ENCODE measurements at places on chromosomes 6 and 20.

DNA sequence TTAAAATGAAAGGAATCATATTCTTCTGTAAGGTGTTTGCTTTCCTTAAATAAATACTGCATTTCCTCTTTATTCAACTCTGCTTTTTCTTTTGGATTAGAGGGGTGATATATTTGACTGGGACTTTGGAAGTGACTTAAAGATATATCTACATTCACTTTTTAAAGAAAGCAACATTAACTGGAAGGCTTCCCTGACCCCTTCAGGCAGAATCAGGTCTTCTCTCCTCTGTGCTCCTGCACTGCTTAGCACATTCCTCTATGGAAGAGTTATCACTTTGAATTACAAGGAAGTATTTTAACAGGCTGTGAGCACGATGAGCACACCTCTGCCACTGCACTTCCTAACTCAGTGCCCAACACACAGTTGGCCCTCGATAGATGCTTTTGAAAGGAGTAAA is 59.2 kb upstream of the POU3F2 start:
- no peak for DNase-seq

- peak; percentile 40 for DNase-seq
These were observed 700 bp downstream of the DTD1 start for GRCh38 chr20:18588574-18588933.

DNA sequence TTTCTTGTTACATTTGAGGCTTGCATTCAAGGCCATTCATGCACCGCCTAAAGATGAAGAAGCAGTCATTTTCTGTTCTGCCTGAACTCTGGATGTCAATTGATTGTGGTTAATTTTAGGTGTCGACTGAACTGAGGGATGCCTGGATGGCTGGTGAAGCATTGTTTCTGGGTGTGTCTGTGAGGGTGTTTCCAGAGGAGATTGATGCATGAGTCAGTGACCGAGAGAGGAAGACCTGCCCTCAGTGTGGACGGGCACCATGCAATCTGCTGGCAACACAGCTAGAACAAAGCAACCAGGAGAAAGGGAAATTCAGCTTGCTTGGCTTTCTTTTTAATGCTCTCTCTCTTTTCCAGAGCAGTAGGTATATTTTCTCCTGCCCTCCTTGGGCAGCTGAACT is 164.1 kb upstream of the ECI2 start:
- no peak for DNase-seq

DNA sequence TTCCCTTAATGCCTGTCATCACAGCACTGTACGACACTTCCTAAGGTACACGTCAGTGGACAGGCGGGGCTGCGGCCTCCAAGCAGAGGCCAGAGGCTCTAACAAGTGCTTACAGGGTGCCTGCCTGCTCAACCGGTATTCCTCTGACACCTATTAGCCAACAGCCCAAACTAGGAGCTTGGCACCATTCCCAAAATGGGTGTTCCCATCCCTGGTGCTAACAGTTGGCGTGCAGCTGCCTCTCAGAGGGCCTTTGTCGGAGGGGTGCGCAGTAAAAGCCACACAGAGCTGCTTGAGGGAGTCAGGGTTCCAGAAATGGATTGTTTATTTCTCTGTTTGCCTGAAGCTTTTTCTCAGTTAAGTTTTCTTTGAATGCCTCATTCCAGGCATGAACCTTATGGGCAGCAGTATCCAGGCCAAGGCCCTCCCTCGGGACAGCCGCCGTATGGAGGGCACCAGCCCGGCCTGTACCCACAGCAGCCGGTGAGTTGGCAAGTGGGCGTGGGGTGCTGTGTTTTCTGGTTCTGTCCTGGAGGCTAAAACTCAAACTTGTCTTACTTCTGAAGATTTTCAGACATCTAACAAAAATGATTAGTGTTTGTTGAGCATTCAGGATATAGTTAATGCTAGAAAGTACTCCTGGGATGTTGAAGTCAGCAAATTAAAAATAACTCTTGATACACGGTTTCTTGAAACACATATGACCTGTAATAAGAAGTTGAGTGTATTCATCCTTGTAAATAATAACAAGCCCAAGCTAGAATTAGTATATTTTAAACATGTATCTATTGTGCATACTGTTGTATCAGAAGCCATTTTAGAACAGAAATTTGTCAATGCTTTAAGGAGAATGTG is 124.7 kb downstream of the TMEM242 start:
- no peak for DNase-seq

DNA sequence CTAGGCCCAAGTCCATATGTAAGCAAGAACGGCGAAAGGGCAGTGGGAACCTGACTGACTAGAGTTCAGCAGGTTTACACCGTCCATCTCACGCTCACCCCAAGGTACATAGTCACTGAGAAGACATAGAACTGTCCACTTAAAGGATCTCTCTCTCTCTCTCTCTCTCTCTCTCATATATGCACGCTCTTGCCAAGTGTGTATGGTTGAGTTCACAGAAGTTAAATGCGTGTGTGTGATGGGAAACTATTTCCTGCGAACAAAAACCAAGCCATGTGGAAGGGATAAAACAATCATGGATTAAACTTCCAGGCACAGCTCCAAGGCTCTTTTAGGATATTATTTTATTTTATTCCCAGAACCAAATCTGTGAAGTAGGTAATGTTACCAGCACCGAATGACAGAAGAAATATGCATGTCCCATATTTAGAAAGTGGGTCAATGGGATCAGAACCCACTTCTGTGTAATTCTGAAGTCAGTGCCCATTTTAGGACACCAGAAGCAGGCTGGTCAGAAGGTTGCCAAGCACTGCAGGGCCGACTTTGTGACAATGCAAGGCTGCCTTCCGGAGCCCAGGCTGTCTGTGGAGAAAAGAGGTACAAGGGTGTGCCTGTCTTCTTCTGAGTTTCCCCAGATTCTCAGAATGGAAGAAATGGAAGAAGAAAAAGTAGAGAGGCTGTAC is 49.2 kb upstream of the MAP7 start:
- DNase-seq = no peak

- DNase-seq = peak; percentile 2
These were observed 70.7 kb upstream of the PRSS16 start for GRCh38 chr6:27176523-27177484.

DNA sequence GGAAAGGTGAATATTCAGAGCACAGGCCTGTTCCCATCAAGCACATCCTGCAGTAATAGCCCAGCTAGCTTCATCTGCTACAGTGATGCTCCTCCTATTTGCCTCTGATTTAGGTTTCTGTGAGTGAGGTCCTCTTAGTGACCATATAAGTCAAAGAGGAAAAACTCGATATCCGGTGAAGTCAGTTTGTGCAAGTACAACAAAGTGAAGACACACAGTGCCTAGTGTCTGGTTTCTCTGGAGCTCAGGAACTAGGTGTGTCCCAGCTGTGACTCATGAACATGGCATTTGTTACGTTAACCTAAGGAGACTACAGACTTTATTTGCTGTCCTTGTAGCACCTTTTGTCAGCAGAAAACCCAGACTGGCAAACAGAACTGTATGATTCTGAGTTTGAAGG is 33.9 kb downstream of the EDN1 start:
- DNase-seq = no peak

DNA sequence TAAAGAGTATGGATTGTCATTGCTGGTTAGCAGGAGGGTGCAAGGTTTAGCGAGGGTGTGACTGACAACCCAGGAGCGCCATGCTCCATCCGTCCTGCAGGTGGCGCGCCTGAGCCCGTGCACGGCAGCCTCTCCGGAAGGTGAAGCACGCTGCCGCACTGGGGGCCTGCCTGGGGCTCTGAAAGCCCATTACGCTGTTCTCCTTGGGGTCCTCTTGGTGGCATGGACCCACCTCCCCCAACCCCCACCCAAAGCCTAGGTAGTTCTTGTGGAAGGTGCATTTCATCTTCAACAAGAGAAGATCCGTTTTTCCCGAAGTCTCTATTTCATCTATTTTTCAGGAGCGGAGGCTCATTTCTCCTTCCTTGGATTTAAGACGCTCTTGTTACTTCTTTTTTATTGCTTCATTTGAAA is 197.4 kb upstream of the KCNG1 start:
- no peak for DNase-seq

DNA sequence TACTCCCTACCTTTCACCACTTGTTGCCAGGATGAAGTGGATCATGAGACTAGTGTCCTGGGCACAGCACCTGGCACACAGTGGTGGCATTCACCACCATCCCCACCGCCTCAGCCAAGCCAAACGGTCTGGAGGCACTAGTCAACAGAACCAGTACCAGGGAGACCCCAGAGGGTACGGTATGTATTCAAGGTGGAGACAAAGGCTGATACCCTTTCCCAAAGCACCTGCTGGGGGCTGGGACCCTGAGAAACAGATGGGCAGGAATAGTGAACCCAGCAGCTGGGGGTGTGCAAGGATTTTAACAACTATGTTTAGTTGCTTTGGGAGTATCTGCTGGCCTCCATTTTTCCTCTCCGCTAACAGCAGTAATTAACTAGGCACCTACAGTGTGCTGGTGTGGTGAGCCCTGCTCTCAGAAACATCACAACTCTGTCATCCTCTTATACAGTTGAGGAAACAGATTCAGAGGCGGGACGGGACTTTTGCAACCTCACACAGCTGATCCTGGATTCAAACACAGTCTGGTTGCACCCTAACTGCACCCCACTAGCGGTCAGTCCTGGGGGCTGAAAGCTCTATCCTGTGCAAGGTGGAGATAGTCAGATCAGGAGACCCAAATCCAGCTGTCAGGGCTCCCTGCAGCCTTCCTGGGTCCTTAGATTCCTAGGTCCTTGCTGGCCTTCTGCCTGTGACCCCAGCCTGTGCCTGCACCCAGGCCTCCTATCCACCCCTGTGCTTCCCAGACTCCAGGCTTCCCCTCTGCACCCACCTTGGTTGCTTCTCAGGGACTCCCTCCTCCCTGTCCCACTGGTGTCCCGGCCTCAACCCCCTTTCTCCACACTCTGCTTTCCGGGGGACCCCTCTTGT is 1.2 kb downstream of the SNTA1 start:
- DNase-seq = peak; percentile 22

DNA sequence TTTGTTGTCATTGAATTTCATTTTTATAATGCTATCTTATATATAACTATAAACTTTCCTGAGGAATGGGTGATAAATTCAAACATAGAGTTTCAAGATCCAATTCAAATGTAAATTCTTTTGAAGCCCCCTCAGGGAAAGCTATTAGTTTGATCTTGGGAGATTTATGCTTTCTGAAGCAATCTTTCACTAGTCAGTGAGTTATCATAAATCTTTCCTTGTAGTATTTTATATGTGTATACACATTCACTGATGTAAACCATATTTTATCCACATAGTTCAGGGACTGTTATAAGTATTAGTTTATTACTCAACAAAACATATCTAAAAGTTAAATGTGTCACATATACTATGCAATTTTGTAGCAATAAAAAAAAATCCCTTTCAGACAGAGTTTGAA is 2.9 kb upstream of the EPM2A start:
- DNase-seq = no peak

DNA sequence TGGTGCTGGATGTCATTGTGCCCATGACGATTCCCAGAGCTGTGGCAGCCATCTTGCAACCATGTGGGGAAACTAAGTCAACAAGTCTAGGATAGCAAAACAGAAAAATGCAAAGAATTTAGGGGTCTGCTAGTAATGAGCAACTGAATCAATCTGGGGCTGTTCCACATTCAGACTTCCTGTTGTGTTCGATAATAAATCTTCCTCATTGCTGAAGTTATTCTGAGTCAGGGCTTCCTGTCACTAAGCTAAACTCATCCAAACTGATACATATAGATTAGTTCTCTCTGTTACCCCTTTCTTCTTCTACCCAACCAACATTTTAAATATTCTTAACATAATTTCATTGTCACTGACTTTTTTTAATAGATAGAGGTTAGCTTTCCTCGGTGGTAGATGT is 205.9 kb downstream of the HACE1 start:
- DNase-seq = no peak

DNA sequence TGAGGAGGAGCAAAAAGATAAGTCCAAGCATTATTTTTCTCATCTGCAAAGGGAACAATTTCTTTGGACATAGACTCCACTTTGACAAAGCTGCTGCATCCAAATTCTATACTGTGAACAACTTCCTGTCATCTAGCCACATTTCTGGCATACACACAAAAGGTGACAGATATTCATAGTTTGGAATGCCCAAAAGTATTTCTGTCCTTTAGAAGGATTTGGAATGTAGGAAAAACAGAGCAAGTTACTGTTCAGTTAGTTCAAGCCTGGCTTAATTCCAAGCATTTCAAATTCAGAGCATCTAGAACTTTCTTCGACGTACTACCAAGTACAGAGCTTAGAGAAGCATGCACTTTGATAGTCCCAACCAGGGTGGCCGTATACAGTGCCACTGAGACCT is 134.0 kb downstream of the PDE7B start:
- DNase-seq = no peak

- no peak for DNase-seq
These were observed 68.4 kb upstream of the SMLR1 start for GRCh38 chr6:130758813-130759212.

DNA sequence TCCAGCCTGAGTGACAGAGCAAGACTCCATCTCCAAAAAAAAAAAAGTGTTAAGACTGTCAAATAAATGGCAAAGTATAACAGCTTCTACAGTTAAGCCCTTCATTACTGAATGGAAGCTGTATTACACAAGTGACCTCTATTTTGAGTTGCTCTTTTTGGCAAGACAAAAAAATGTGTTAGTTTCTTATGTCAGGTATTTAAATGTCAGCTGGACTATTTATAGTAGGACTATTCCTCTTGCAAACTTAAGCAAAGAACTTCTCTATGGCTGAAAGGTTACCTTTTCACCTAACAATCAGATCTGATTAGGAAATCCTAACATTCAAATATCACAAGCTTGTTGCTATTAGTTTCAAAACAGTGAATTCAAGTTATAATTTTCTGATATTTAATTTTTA is 12.4 kb downstream of the UBE2V1 start:
- DNase-seq = no peak

- DNase-seq = no peak
These were observed 58.2 kb upstream of the QKI start for GRCh38 chr6:163356324-163356723.

GRCh38 chr20:46629341-46629740 is 21.9 kb downstream of the SLC13A3 start:
- DNase-seq = no peak

GRCh38 chr6:87656857-87657256 is 45.2 kb downstream of the AKIRIN2 start:
- no peak for DNase-seq

- no peak for DNase-seq
These were observed 852 bp downstream of the GMNN start for GRCh38 chr6:24775520-24776058.

DNA sequence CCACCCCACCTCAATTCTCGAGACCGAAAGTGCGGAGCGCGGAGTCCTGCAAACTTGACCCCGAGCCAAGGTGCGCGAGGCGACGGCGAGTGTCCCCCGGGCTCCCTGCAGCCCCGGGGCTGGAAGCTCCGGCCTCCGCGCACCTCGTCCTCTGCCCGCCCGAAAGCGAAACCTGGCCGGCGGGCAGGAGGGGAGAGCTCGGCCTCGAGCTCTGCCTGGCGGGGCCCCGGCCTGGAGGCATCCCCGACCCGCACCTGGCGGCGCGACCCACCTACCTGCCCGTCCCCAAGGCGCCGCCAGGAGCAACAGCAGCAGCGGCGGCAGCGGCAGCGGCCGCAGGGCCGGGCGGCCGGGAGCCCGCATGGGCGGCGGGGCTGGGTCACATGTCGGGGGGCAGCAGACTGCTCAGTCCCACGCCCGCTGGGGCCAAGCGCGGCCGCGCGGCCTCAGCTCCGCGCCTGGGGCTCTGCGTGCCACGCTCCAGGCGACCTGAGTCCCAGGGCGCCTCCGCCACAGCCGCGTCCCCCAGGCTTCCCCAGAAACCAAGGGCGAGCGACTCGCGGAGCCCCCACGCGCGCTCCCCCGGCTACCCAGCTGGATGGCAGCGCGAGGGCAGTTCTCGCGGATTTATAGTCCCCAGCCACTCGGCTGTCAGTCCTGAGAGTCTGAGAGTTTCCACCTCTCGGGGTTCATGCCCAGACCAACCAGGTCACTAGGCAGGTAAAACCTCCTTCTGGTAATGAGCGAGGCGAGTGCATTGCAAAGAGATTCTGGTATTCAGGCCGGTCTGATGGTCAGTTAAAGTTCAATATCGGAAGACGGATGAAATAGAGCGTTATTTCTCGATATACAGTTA is at the start of gene IL20RA:
TSS of gene IL20RA (minus strand) at position 600 of the 856 bp plus-strand sequence. CDS start at position 363, 237 bp downstream.
- DNase-seq = no peak
